H7 (cell line): ENCODE measurements at places on chromosomes 7 and 10. TPM values are rescaled to one million over a fixed set of nuclear protein-coding genes. Genes with fewer than 3 reads are reported as not detected.

GRCh38 chr10:90930971-90931871, 10.3 kb upstream of the ANKRD1 start:
- peak; percentile 15 for DNase-seq

GRCh38 chr7:100142461-100142860, 6.3 kb upstream of the LAMTOR4 start:
- no peak for DNase-seq

DNA sequence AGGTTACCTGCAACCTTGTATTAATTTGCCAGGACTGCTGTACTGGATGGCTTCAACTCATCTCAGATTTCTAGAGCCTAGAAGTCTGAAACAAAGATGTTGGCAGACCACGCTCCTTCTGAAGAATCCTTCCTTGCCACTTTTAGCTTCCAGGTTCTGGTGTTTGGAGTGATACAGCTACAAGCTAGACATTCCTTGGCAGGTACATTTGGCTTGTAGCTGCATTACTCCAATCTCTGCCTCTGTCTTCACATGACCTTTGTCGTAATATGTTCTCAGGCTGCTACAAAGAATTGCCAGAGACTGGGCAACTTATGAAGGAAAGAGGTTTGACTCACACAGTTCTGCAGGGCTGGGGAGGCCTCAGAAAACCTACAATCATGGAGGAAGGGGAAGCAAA, 146.3 kb downstream of the GALNT17 start:
- no peak for DNase-seq

DNA sequence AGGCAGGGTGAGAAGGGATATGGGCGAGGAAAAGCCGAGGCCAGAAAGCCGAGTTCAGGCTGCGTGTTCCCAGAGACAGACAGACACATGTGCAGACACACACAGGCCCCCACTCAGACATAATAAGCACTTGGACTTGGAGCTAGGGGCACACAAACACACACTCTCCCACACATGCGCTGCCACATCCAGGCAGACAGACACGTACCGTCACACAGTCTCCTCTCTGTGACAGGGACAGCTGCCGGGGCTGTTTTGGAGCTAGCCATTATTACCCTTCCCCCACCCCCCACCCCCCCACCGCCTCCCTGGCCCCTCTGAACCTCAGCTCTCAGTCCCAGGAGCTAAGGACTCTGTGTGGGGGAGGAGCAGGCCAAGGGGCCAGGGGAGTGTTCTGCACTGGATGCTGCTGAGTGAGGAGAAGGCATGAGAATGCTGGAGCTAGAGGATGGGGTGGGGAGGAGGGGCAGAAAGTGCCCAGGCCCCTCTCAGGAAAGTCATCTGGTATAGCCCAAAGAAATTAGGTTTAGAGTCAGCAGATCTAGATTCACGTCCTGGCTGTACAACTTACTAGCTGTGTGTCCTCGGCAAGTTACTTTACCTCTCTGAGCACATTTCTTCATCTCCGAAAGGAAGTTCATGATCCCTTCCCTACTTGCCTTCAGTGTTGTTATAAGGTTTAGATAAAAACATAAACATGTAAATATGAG, 6.3 kb downstream of the PITX3 start:
- DNase-seq: peak; percentile 60

Gene PPP1R17
- 0.22 and 2.3 TPM in 2 replicates for total RNA-seq

Gene MPP7
- total RNA-seq: 2.1 and 3.9 TPM in 2 replicates

GRCh38 chr10:35339942-35340341, 3.6 kb downstream of the CCNY start:
- DNase-seq: no peak
